ENCODE measurements at places on chromosomes 1 and 21.

DNA sequence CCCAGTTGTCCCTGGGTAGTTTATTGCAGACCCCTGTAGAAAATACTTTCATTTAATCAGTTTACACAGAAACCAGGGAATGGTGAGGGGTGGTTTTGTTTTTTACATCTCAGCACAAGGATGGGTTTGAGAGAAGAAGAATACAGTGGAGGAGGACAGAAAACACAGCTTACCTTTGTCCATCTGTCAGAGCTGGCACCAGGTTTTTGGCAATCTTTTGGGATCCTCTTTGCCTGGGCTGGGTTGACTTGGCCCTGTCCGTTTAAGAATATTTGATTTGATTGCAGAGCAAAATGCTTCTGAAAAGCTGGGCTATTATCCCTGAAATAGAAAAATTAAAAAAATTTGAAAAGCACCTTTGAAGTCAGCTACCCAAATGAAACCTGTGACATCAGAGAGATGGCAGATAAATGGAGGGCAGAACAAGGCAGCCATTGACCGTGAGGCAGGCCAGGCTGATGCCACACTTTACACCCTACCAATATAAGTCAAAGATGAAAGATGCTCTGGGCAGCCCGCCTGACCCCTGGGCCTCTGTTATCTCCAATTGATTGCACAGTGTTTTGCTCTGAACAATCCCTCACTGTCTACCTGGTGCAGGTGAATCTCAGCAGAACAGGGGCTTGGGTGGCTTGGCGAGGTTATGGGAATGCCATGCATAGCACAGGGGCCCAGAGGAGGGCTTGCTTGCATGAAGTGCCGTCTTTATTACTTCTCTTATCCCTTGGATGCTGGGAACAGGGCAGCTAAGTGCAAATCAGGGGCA lies 218.8 kb downstream of the LMX1A start:
- no peak for DNase-seq

- DNase-seq: no peak
These were observed 5.3 kb downstream of the CHD1L start for GRCh38 chr1:147247656-147248238.

DNA sequence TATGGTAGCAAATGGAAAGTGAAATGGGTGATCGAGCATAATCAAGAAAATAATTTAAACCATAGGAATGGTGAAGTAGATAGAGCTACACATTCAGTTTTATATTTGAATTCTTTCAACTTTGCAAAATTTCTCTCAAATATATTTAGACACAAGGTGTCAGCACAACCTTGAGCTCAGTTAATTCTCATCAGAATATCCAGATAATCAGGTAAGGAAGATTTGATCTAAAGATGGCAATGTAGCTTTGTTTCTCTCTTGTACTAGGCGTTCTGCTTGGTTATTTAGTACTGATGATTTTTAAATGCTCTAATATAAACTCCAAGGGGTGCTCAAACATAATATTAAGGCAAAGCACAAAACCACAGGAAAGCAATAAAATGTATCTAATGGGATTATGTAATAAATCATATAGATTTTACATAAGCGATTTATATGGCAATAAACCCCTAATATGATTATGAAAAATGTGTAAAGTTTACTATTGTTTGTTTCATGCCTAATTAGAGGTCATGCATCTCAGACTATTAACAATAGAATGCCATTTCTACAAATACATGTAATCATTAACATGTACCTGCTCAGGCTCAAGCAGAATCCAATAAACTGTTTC lies 32.4 kb upstream of the SERTAD4 start:
- DNase-seq: no peak

DNA sequence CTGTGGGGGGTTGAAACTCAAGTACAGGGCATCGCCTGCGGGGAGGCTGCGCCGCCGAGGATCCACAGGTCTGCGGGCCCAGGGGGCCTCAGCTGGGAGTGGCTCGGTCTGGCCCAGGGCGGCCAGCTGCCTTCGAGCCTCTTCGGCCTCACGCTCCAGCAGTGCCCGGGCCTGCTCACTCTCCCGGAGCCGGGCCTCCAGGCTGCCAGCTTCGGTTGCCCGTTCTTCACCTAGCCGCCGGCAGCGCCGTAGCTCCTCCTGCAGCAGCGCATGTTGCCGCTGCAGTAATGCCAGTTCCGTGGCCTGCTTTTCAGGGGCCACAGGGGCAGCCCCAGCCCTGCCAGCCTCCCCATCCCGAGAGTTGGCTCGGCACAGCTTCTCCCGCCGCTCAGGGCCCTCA lies 9.4 kb downstream of the RXFP4 start:
- no peak for DNase-seq

GRCh38 chr1:116436611-116436970 lies 63.5 kb downstream of the ATP1A1 start:
- no peak for DNase-seq

DNA sequence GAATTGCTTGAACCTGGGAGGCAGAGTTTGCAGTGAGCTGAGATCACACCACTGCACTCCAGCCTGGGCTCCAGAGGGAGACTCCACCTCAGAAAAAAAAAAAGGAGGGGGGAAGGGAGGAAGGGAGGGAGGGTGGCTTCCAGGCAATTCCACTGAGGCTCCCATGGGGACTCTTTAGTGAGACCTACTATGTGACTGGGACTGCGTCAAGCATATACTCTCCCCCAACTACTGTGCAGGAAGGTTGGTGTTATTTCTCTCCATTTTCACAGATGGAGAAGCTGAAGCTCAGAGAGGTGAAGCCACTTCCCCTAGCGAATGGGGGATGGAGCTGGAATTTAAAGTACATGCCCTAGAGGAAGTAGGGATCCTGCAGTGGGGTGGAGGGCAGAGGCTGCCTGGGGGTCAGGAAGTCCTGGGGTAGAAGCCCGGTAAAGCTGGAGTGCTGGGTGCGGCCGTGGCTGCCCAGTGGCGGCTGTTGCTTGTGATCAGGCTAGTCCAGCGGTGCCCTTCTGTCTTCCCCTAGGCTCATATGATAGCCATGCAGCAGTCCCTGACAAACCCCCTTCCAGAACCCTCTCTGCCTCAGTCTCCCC lies 40.3 kb downstream of the RAP1GAP start:
- DNase-seq: no peak

- DNase-seq: no peak
These were observed 155.7 kb upstream of the BEND5 start for GRCh38 chr1:48932366-48932765.

DNA sequence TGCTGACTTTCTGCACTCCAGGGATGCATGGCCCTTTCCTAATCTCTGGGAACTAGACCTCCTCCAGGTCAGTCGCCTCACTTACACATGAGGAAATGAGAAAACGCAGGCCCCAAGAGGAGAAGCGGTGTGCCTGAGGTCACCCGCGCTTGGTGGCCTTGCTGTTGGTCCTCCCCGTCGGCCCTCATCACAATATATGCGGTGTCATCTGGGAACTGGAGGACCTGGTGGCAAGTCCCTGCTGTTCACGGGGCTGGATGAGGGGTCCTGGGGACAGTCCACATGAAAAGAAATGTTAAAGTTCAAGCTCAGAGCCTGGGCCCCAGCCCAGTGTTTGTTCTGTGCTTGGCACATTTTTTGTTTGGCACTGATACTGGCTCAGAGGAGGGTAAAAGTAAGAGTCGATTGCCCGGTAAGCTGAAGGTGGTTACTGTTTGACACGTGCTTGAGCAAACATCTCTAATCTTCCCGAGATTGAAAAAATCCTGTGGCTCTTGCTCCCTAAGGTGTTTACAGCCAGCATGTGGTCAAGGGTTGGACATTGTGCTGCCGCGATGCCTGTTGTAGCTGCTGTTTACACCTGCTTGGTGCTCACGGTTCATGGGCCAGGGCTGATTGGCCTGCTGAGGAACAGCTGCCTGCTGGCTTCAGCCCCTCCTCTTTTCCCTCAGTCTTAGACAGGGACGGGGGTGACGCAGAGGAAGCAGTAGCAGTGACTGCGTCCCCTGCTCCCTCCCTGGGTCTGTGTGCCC lies 5.2 kb downstream of the COQ8A start:
- DNase-seq: no peak

GRCh38 chr21:14366998-14367397 lies 15.9 kb downstream of the HSPA13 start:
- DNase-seq: no peak

- DNase-seq: no peak
These were observed 167.4 kb downstream of the DUSP10 start for GRCh38 chr1:221574529-221574928.

- DNase-seq: no peak
These were observed 562 bp downstream of the DYNLT5 start for GRCh38 chr1:66752671-66753371.

DNA sequence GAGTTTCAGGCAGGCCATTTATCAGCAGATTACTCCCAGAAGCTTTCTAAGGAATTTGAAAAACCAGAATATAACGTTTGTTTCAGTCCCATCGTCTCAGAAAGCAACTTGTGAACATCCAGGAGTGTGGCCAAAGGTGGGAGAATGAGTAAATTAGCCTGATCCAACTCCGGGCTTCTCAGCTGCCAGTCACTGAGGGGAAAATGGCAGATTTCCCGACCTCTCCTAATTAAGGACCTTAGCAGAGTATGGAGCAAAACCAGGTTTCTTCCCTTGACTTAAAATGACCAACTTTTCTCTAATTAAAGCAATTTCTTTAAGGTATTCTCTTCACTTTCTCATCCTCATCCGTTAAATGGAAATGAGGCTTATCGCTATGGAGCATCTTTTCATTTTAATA lies 1.0 kb downstream of the CORT start:
- no peak for DNase-seq

DNA sequence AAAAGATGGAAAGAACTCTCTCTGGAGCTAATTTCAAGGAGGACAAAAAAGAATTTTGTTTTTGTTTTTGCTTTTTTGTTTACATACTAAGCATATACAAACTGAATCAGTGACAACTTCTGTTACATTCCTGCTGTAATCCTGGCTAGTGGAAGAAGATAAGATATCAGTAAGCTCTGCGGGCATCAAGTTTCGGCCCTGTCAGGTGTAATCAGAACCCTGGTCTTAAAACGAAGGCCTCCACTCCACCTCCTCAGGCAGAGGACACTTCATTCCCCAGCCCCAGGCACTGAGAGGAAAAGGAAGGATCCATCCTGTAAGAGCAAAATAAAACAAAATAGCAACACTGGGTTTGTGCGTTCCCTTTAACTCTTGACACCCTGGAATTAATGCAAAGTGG lies 88.9 kb upstream of the ARHGAP29 start:
- no peak for DNase-seq

DNA sequence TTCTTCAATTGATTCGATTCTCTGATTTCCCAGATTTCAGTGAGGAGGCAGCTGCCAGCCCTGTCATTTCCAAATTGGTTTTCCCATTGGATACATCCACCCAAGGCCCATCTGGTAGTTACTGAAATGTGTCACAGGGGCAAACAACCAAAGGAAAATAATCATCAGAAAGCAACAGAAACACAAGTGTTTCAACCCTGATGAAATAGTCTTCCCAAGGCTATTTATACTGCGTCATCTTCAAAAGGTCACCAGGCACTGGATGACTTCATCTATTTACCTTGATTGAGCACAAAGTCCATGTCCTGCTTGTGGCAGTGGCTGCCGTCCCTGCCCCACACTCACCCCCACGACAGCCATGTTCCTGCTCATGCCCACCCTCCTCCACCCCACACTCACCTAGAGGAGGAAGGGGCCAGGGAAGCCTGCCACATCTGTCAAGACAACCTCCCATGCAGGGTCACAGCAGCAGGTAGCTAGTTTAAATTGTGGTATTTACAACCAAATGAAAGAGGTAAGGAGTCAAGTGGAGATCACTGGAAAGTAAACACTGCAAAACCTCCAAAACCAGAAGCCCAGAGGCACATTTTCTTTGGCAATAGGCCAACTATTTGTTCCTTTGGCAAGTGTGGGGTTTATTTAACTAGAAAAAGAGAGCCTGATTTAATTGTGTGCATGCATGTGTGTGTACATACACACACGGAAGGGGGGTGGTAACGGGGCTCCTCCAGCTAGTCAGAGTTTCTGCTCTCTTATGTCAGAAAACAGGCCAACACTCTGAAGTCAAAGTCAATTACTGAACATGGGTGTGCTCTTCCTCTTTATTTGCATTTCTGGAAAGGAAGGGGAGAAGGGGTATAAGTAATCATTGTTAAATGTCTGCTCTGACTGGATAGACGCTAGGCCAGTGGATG lies 49.5 kb upstream of the RAB4A start:
- no peak for DNase-seq

GRCh38 chr1:241272828-241273227 lies 84.2 kb downstream of the RGS7 start:
- DNase-seq: no peak

GRCh38 chr1:65267683-65268082 lies 41.7 kb upstream of the DNAJC6 start:
- no peak for DNase-seq

DNA sequence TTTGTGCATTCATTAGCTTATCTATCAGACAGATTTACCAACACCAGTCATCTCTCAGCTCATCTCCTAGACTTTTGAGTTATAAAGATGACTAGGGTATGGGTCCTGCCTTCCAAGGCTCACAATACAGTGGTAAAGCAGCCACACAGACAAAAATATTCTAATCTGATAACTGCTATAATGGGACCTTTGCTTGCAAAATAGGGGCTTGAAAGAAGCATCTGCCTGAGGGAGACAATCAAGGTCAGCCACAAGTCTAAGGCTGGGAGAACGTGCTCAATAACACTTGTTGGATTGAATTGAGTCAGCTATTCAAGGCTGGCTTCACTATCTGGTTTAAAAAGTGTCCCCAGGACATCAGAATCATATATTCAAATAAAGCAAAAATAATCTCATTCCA lies 1.4 kb upstream of the PAPPA2 start:
- DNase-seq: no peak

DNA sequence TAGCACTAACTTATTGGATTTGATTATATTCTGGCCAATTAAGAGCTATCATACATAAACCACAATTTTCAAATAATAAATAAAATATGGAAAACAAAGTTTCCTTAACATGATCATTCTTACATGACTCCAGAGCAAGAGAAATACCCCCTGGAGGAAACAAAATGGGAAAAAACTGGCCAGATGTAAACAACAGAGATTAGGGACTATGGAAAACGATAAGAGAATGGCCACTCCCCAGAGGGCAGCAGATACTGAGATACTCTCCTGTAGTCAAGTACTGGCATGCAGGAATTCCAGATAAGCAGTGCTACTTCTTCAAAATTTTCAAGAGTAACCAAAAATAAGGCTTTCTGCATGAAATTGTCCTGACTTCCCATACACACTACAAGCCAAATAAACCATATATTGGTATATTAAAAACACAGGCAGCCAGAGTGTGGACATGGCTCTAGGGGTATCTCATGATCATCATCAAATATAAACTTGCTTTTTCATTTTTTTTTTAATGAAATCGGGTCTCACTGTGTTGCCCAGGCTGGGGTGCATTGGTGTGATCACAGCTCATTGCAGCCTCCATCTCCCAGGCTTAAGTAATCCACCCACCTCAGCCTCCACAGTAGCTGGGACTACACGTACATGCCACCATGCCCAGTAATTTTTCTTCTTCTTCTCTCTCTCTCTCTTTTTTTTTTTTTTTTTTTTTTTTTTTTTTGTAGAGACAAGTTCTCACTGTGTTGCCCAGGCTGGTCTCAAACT lies 118.5 kb downstream of the EIF4G3 start:
- DNase-seq: no peak

- no peak for DNase-seq
These were observed 130.3 kb upstream of the ATP1A1 start for GRCh38 chr1:116242741-116243140.

- no peak for DNase-seq
These were observed 77.1 kb downstream of the ZNF281 start for GRCh38 chr1:200332716-200333115.

GRCh38 chr1:214566158-214567104 lies 15.0 kb upstream of the PTPN14 start:
- no peak for DNase-seq

- DNase-seq: no peak
These were observed 68.9 kb downstream of the MRPL37 start for GRCh38 chr1:54268762-54269297.

All from CD4-positive, alpha-beta T cell treated with Interleukin-17A for 4 hours (primary cell).